ENCODE measurements at places on chromosomes 5 and 9. TPM values are rescaled to one million over a fixed set of nuclear protein-coding genes. Genes with fewer than 3 reads are reported as not detected.

Gene EHMT1
- 48.6 TPM for total RNA-seq

Gene LHX2
- total RNA-seq, result not detected

Gene RNF180
- 2.8 TPM for total RNA-seq

Gene RNF145
- total RNA-seq, result 57.8 TPM

Gene CCDC192
- total RNA-seq, result not detected

Gene ABLIM3
- total RNA-seq, result 48.1 TPM
